Breast epithelium (tissue), 4 donors: ENCODE measurements at places on chromosomes 12 and 14. TPM values are rescaled to one million over a fixed set of nuclear protein-coding genes. Genes with fewer than 3 reads are reported as not detected.

Gene ZFYVE1
- 22.2 TPM for total RNA-seq

GRCh38 chr14:95290871-95291431 is 28.8 kb downstream of the CLMN start:
- H3K4me3 ChIP-seq = no peak overlapping the region
- H3K27ac ChIP-seq = peak overlapping the region; percentile 90
- peak; percentile 93 for DNase-seq
- peaks cover 7% of the 10 kb centered on the region for H3K4me1 ChIP-seq
- no peaks in the 10 kb centered on the region for H3K27me3 ChIP-seq

- H3K27me3 ChIP-seq = no peaks in the 10 kb centered on the region
- no peaks in the 10 kb centered on the region for H3K4me1 ChIP-seq
- H3K36me3 ChIP-seq = no peaks in the 10 kb centered on the region
- peak overlapping the region; percentile 78 for H3K27ac ChIP-seq
- DNase-seq = no peak
- no peak overlapping the region for H3K4me3 ChIP-seq
Observed at GRCh38 chr12:46209170-46209569, 59.7 kb downstream of the SLC38A1 start.

- no peaks in the 10 kb centered on the region for H3K36me3 ChIP-seq
- no peaks in the 10 kb centered on the region for H3K4me1 ChIP-seq
- no peak overlapping the region for H3K4me3 ChIP-seq
Observed at GRCh38 chr14:49159081-49159480, 427.1 kb downstream of the RPS29 start.

- no peaks in the 10 kb centered on the region for H3K36me3 ChIP-seq
- no peaks in the 10 kb centered on the region for H3K27me3 ChIP-seq
- no peak overlapping the region for H3K4me3 ChIP-seq
- no peaks in the 10 kb centered on the region for H3K4me1 ChIP-seq
- H3K27ac ChIP-seq = no peak overlapping the region
- DNase-seq = no peak
Observed at GRCh38 chr12:85681333-85681732, 154.9 kb downstream of the RASSF9 start.

DNA sequence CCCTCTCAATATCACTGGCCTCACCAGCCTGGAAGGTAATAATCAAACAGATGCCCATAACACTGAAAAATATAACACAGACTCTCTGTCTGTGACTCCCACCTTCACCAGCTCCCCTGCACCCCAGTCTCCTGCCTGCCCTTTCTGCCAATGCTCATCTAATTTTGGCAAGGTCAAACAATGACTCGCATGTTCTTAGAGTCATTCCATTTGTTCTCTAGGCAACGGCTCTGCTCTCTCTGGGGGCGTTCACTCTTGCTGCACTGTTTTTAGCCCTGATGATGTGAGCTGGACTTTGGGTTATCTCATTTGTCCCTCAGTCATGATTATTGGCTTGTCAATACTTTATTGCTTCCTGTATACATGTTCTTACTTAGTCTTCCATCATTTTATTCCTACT is 691.8 kb downstream of the FLRT2 start:
- H3K36me3 ChIP-seq = no peaks in the 10 kb centered on the region
- no peaks in the 10 kb centered on the region for H3K4me1 ChIP-seq
- DNase-seq = no peak
- no peaks in the 10 kb centered on the region for H3K27me3 ChIP-seq
- no peak overlapping the region for H3K27ac ChIP-seq
- no peak overlapping the region for H3K4me3 ChIP-seq

GRCh38 chr12:119624966-119625365 is 31.4 kb downstream of the TMEM233 start:
- DNase-seq = no peak
- H3K27me3 ChIP-seq = no peaks in the 10 kb centered on the region
- H3K36me3 ChIP-seq = no peaks in the 10 kb centered on the region
- no peak overlapping the region for H3K27ac ChIP-seq
